ENCODE measurements at places on chromosomes 6 and 20. TPM values are rescaled to one million over a fixed set of nuclear protein-coding genes. Genes with fewer than 3 reads are reported as not detected.

GRCh38 chr6:85771925-85772430, 129.3 kb upstream of the SYNCRIP start:
- no peak for DNase-seq

Gene CCDC167
- total RNA-seq: 24.8 TPM

Gene TRIM38
- total RNA-seq: 15.8 TPM

GRCh38 chr6:75748743-75749538, at the start of gene MYO6:
MYO6 (plus strand) TSS chr6:75749239; CDS start chr6:75817548, 68,309 bp downstream.
- DNase-seq: peak; percentile 48

Measured in mesothelial cell of epicardium (in vitro differentiated cells).